ENCODE measurements at places on chromosomes 13 and 19. TPM values are rescaled to one million over a fixed set of nuclear protein-coding genes. Genes with fewer than 3 reads are reported as not detected.

The MYH14 gene
- not detected for total RNA-seq

The CLEC17A gene
- under 0.01 TPM for total RNA-seq

The BORA gene
- total RNA-seq, result 12.7 TPM

The CGB8 gene
- total RNA-seq, result not detected
